ENCODE measurements at places on chromosomes 16 and 17. TPM values are rescaled to one million over a fixed set of nuclear protein-coding genes. Genes with fewer than 3 reads are reported as not detected.

SLC6A4 gene
- not detected for total RNA-seq

TMC7 gene
- total RNA-seq = not detected

- no peak for DNase-seq
These were observed 26.8 kb upstream of the AXIN2 start for GRCh38 chr17:65588181-65588808.

- DNase-seq = no peak
These were observed 20.8 kb downstream of the ABHD15 start for GRCh38 chr17:29546085-29546484.

GRCh38 chr17:21041741-21042457, 912 bp downstream of the USP22 start:
- DNase-seq = peak; percentile 69

Data from CD8-positive, alpha-beta T cell (primary cell).